Activated T-helper 1 cell treated with anti-CD3 and anti-CD28 coated beads, Interleukin-12 subunit alpha, Interleukin-12 subunit beta, Interleukin-2, Interleukin-4 antibody, amounts not matched to agents 30 ng/mL and 10 ng/mL and 1 ng/mL, durations not matched to agents 14 hours and 24 hours and 36 hours (primary cell): ENCODE measurements at places on chromosomes 2 and 18. TPM values are rescaled to one million over a fixed set of nuclear protein-coding genes. Genes with fewer than 3 reads are reported as not detected.

DNA sequence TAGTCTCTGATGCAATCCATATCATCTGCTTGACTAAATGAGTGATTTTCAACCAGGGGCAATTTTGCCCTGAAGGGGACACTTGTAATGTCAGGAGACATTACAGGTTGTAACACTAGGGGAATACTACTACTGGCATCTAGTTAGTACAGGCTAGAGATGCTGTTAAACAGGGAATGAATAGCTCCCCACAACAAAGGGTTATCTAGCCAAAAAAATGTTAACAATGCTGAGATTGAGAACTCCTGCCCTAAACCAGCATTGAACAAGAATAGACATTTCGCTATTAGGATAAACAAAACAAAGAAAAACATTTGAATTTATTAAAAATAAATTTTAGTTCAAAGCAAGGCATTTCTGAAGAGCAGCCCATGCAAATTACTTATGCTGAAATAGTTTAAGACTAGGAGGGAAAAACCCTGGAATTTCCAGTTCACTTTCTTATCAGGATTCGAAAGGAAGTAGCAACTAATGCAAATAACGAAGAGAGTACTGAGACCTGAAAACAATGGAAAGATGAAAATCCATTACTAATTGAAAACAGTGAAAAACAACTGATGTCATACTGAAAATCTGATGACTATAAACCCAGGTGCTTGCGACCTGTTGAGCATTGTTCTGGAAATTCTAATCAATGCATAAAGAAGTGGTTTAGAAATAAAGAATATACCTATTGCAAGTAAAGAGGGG is 53.1 kb downstream of the CAB39 start:
- no peak for DNase-seq

GRCh38 chr18:10207682-10208345 is 246.6 kb upstream of the APCDD1 start:
- DNase-seq, result no peak

NLRC4 gene
- total RNA-seq, result 0.05 and 0.07 TPM in 2 replicates

CRYBA2 gene
- 0.36 TPM in 1 of 2 replicates, not detected in the other for total RNA-seq

DNAJC5G gene
- not detected in 2 replicates for total RNA-seq

TXNDC2 gene
- 0.26 TPM in 1 of 2 replicates, not detected in the other for total RNA-seq

C2orf81 gene
- total RNA-seq, result 1.9 and 2.4 TPM in 2 replicates

DNA sequence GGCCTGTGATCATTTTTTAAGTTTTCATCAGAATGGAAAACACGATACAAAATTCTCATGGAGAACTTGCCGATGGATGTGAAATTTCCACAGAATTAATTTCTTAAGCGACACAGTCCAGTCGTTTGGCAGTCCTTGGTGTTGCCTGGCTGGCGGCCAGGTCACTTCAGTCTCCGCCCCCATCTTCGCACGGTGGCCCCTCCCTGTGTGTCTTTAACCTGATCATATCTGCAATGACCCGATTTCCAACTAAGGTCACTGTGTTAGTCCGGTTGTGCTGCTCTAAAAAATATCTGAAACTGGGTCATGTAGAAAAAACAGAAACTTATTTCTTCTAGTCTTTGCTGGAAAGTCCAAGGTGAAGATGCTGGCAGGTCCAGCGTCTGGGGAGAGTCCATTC is 44.5 kb upstream of the COPS8 start:
- DNase-seq, result no peak

DNA sequence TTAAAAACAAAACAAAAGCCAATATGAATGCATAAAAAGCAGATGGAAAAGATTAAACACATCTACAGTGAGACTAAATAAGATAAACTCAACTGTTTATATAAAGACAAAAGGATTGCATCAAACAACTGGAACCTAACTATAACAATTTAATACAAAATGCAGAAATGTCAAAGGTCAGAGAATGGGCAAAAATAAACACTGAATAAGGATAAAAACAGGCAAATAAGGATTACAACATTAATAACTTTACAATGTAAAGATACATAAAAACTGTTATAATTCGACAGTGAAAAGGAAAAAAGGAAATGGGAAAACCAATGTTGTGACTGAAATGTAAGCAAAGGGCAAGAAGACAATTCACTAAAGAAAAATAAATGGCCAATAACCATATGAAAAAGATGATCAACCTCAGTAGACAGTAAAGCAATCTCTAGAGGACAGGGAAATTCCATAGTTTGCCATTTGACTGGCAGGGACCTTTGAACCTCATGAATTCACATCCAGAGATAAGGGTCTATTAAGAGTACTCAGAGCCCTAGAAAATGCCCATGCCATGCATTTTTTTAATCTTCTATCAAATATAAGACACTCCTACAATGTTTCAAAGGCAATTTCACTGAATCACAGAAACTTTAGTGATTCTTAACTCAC is 83.7 kb downstream of the TMEM131 start:
- no peak for DNase-seq

DNA sequence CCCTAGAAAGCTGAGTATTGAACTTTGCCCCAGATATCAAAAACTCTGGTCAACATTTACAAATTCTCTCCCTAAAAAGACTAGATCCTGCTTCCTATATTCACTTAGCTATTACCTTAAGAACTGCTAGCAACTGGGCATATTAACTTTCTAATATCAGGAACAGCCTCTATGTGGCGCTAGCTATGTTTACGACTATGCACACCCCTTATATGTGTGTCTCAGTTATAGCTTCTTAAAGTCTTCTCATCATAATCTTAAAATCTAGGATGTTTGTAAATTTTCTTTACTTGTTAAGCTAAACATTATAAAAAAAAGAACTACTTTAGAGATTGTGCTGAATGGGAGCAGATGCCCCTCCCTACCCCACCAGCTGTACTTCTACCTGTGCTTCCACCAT is 1.7 kb upstream of the STAMBP start:
- DNase-seq, result no peak

- peak; percentile 40 for DNase-seq
These were observed 133.4 kb downstream of the INSIG2 start for GRCh38 chr2:118221536-118222272.

CPO gene
- not detected in 2 replicates for total RNA-seq

SP5 gene
- not detected in 2 replicates for total RNA-seq

DNA sequence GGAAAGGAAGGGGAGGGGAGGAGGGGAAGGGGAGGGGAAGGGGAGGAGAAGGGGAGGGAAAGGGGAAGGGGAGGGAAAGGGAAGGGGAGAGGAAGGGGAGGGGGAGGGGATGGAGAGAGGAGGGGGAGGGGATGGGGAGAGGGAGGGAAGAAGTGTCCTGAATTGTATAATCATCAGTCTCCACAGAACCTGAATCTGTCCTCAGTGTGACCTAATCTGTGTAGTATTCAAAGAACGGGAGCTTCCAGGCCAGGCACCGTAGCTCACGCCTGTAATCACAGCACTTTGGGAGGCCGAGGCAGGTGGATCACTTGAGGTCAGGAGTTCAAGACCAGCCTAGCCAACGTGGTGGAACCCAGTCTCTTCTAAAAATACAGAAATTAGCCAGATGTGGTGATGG is 41.1 kb upstream of the CCDC150 start:
- DNase-seq, result no peak

- no peak for DNase-seq
These were observed 120.8 kb upstream of the TMEM18 start for GRCh38 chr2:797993-798392.

DNA sequence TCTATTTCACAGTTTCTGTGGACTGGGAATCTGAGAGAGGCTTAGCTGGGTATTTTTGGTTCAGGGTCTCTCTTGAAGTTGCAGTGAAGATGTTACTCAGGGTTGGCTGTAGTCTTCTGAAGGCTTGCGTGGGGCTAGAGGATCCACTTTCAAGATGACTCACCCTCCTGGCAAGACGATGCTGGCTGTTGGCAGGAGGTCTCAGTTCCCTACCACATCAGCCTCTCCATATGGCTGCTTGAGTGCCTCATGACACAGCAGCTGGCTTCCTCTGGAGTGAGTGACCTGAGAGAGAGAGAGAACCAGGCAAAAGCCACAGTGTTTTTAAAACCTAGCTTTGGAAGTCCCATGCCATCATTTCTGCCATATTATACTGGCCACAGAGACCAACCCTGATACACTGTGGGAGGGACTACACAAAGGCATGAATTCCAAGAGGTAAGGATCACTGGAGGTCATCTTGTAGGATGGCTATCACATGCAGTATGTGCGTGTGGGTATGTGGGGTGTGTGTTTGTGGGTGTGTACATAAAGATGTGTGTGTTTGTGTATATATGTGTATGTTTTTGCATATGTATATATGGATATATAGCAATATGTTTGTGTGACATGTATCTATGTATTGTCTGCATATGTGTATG is 25.1 kb downstream of the DNPEP start:
- DNase-seq, result no peak

GRCh38 chr2:150413366-150413765 is 74.1 kb downstream of the RND3 start:
- no peak for DNase-seq

DNA sequence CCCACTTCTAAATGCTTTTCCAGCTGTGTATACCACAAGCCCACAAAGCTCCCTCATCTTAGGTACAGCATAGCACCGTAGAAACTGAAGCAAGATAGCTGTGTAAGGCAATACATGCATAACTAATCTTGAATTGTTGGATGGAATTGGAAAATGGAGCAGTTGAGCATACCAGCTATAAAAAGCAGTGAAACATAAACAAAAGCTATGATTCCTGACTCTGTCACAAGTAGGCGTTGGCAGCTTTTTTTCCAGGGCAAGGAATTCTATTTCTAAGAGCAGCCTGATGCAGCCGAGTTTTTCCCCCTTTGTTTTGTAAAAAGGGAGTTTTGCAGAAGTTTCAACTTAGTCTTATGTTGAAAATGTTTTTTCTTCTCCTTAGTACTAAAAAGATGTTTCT is 32.4 kb downstream of the MOGAT1 start:
- DNase-seq, result no peak

DNA sequence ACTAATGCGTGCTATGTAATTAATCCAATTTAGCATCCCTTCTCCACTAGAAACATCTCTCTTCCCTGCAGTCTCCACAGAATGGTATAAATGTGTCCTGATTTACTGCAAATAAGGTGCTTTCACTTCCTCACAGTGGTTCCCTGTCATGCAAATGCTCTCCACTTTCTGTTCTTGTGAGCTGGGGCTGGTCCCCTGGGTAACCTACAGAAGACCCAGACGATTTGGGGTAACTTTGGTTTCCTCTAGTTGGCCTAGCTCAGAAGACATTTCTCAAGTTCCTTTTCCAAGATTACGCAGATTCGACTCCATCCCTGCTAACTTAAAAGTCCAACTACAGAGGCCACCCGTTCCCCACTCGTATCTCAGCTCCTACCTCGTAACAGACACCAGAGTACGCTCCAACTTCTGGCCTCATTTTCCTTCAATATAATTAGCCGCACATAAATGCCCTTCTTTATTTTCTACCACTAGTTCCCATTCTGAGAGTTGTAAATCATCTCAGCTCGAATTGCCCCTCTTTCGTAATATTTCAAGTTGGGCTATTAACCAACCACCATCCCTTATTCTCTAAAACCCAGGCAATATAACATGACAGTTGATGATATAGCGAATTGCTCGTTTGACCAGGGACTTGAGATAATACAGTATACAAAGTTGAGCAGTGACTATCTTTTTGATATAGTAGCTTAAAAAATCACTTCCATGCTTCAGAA is 28.8 kb upstream of the NEDD4L start:
- DNase-seq, result no peak

DNA sequence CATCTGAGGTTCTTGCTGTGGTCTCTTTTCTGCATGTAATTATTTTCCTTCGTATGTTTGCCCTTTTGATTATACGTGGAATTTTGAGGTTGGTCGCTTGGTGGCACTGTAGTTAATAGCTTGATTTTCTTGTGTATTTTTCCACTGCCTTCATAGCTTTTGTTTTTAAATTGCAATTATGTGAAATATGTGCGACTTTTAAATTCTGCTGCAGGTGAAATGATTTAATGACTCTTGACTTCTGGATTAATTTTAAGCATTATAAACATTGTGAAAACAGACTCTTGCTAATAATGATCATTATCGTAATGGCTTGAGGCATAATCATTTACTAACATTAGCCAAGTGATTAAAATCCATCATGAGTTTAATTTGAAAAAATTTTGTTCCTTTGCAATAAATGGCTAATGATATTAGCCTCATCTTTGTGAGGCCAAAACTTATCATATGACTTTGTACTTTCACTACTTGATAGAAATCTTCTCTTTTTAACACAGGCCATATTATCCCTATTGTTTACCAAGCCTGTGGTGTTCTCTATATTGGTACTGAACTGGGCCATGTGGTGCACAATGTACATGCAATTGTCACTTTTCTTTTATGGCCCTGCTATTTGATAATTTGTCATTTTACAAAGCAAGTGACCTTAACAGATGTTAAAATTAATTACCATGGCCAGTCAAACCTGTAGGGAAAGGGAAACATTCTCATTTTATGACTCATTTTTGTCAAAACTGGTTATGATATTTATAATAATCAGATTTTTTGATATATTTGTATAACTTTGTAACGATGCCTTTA is 62.8 kb upstream of the NEUROD1 start:
- no peak for DNase-seq
